ENCODE measurements at places on chromosomes 1 and 21. TPM values are rescaled to one million over a fixed set of nuclear protein-coding genes. Genes with fewer than 3 reads are reported as not detected.

The OLFM3 gene
- total RNA-seq: not detected

The DIO1 gene
- total RNA-seq: not detected

The ZDHHC18 gene
- 40.4 TPM for total RNA-seq

The SPRR2B gene
- not detected for total RNA-seq

The RWDD3 gene
- total RNA-seq: 7.7 TPM

The SLC44A3 gene
- total RNA-seq: 1.6 TPM

The KRTAP19-1 gene
- not detected for total RNA-seq

The GJC2 gene
- 0.47 TPM for total RNA-seq

The LRRC53 gene
- total RNA-seq: not detected

The ZBTB8B gene
- total RNA-seq: 0.01 TPM

The EPHA2 gene
- total RNA-seq: 123 TPM

The C4BPA gene
- 0.99 TPM for total RNA-seq

The BTBD8 gene
- total RNA-seq: 0.70 TPM

The LEMD1 gene
- not detected for total RNA-seq

The C1orf105 gene
- not detected for total RNA-seq

The SLC6A9 gene
- total RNA-seq: 13.4 TPM

The H6PD gene
- total RNA-seq: 4.6 TPM

The PRKAA2 gene
- 2.1 TPM for total RNA-seq

The CDKN2C gene
- total RNA-seq: 11.1 TPM

The AK2 gene
- 144 TPM for total RNA-seq
